ENCODE measurements at places on chromosomes 11 and 22. TPM values are rescaled to one million over a fixed set of nuclear protein-coding genes. Genes with fewer than 3 reads are reported as not detected.

Gene ELFN2
- total RNA-seq: under 0.01 TPM

Gene OR52I1
- not detected for total RNA-seq

Gene OR6A2
- 2.4 TPM for total RNA-seq

Gene STT3A
- 125 TPM for total RNA-seq

Gene ALDH3B2
- under 0.01 TPM for total RNA-seq
